ENCODE measurements at places on chromosomes 6 and 20.
A peak's percentile ranks its signal among the peaks of the same experiment; 100 is the strongest.

- DNase-seq: no peak
These were observed 253.3 kb downstream of the ERMARD start for GRCh38 chr6:170004585-170005210.

DNA sequence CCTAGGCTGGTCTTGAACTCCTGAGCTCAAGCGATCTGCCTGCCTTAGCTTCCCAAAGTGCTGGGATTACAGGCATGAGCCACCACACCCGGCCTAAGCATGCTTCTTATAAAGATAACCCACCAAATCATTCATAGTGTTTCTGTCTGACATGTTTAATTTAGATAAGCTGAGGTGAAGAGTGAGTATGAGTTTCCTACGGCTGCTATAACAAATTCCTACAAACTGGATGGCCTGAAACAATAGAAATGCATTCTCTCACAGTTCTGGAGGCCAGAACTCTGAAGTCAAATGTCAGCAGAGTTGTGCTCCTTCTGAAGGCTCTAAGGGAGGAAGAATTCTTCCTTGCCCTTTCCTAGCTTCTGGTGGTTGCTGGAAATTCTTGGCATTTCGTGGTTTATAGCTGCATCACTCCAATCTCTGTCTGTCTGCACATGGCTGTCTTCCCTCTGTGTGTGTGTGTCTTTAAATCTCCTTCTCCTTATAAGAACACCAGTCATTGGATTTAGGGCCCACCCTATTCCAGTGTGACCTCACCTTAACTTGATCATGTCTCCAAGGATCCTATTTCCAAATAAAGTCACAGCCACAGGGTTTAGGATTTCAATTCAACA lies 29.9 kb downstream of the MAPK13 start:
- no peak for DNase-seq

- no peak for DNase-seq
These were observed 118.6 kb upstream of the BCLAF1 start for GRCh38 chr6:136408204-136408603.

GRCh38 chr6:150732765-150733539 lies 132.6 kb upstream of the MTHFD1L start:
- DNase-seq: no peak

GRCh38 chr6:163466839-163467390 lies 52.4 kb downstream of the QKI start:
- no peak for DNase-seq

GRCh38 chr6:10721850-10722569 lies 860 bp upstream of the TMEM14C start:
- no peak for DNase-seq

- no peak for DNase-seq
These were observed 93.6 kb downstream of the KIF16B start for GRCh38 chr20:16479666-16480065.

GRCh38 chr20:45823949-45824835 lies 2.9 kb downstream of the TNNC2 start:
- peak; percentile 42 for DNase-seq

GRCh38 chr6:109093732-109094415 lies 772 bp downstream of the SESN1 start:
- DNase-seq: no peak

- no peak for DNase-seq
These were observed 8.8 kb upstream of the TREML2 start for GRCh38 chr6:41209547-41210320.

DNA sequence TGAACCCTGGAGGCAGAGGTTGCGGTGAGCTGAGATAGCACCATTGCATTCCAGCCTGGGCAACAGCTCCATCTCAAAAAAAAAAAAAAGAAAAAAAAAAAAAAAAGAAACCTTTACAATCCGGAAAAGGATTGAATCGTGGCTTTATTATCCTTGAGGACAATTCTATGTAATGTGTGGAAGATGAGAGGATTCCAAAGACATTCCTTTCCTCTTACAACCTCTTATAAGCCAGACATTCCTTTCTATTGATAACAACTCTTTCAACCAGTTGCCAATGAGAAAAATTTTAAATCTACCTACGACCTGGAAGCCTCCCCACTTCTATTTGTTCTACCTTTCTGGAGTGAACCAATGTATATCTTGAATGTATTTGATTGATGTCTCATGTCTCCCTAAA lies 91.2 kb upstream of the EEF1E1 start:
- no peak for DNase-seq

GRCh38 chr20:24669701-24670100 lies 200.3 kb downstream of the SYNDIG1 start:
- DNase-seq: no peak

DNA sequence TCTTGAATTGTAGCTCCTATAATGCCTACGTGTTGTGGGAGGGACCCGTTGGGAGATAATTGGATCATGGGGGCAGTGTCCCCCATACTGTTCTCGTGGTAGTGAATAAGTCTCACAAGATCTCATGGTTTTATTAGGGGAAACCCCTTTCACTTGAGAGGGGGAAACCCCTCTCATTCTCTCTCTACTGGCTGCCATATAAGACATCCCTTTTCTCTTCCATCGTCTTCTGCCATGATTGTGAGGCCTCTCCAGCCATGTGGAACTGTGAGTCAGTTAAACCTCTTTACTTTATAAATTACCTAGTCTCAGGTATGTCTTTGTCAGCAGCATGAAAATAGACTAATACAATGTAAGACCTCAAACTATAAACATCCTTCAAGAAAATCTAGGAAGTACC lies 23.1 kb downstream of the PAQR8 start:
- DNase-seq: no peak

GRCh38 chr20:7606941-7607340 lies 333.3 kb downstream of the HAO1 start:
- no peak for DNase-seq

DNA sequence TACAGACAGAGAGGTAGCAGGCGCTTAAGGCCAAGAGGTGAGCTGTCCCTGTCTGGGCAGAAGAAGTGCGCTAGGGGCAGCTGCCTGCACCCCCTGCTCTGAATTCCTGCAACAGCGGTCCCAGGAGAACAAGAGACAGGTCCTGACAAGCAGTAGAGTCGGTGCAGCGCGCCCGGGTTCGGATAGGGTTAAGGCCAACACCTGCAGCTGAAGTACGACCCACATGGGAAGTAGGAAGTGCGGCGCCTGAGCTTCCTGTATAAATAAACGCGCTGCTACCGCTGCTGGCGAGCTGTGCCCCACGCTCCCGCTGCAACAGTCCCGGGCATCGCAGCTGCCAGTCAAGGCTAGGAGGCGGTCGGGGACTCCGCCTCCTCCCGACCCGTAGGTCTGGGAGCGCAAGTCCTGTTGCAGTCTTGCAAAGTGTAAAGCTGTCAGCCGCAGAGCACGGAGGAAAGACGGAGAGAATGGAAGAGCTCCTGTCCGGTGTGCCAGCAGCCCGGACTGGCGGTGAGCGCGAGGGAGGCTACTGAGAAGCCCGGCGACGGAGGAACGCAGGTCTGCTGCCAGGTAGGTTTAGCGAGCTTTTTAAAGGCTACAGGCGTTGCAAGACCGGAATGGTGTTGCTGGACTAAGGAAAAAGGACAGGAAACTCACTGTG lies at the start of gene RNF144B:
TSS of gene RNF144B (plus strand) at position 290 of the 661 bp plus-strand sequence. CDS start 12,185 bp downstream, outside the sequence.
- peak; percentile 12 for DNase-seq

- DNase-seq: peak; percentile 45
These were observed 1.0 kb upstream of the SYNCRIP start for GRCh38 chr6:85643537-85644278.

GRCh38 chr6:112233847-112234246 lies 20.5 kb downstream of the LAMA4 start:
- no peak for DNase-seq

- DNase-seq: no peak
These were observed 12.1 kb upstream of the IP6K3 start for GRCh38 chr6:33758815-33759216.

- DNase-seq: no peak
These were observed 28.3 kb upstream of the B3GAT2 start for GRCh38 chr6:70985156-70985555.

DNA sequence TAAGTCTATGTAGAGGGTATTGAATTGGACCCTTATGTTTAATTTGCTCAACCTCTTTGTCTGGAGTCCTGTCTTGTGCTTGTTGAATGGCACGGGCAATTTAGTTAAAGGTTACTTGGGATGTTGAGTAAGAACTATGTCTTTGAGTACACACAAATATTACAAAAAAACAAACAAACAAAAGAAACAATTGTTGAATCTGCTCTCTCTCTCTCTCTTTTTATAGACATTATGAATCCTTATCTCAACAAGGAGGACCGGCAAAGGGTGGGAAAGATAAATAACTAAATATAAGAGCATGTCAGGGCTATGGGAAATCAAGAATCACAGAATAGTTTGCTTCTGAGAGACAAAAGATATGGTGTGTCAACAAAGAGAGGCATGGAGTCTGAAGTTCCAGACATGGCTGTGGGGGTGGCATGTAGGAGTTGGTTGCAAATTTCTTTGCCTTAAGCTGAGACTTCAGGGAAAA lies 608.6 kb downstream of the UTRN start:
- DNase-seq: no peak

- no peak for DNase-seq
These were observed 48.1 kb downstream of the MCUR1 start for GRCh38 chr6:13766201-13766634.

GRCh38 chr6:50935442-50935841 lies 116.8 kb downstream of the TFAP2B start:
- DNase-seq: no peak

DNA sequence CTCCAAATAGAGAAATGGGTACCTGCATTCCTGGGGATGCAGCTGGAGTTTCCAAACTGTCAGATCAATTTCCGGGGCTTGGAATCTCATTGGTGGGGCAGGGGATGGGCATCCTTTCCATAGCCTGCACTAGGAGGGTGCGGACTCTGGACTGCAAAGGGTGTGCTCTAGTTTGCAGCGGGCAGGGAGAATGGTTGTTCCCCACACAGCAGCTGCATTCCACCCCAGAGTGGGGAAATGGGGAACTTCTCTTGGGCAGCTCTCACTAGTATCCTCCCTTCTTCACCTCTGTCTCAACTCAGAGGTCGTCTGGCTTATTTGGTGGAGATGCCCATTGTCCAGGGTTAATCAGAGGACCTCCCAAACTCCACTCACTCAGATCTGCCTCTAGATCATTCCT lies 34.5 kb upstream of the CDKN1A start:
- no peak for DNase-seq

DNA sequence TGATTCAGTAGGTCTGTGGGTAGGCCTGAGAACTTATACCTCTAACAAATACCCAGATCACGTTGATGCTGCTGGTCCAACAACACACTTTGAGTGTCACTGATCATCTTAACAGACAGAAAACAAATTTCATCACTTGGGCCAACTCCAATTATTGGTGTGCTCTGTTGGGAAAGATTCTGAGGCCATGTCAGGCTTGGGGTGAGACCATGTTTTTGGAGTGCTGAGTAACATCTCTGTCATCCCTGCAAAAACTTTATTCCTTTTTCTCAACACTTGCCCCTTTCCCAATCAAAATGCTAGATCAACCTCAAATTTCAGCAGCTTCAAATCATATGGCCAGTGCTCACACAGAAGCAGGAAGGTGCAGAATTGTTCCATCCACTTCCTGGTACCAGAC lies 108.8 kb upstream of the TENT5A start:
- no peak for DNase-seq

DNA sequence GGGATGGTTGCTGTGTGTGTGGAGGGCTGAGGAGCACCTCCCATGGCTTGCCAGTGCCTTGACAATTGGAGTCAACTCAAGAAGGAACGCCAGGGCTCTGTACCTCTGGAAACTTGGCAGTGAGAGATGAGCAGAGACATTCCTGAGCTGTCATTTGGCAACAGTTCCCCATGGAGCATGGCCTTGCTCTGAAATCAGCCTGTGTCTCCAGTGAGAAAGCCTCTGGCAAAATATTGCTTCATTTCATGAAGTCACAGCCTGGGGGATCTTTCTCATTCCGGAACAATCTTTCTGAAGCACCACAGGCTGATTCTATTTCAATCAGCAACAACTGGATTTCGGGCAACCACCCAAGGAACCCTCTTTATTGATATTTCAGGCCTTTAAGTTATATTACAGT lies 52.2 kb upstream of the FNDC1 start:
- no peak for DNase-seq

GRCh38 chr6:925656-926213 lies 232.8 kb upstream of the EXOC2 start:
- DNase-seq: no peak

GRCh38 chr20:53447316-53447715 lies 146.3 kb downstream of the ZNF217 start:
- no peak for DNase-seq

DNA sequence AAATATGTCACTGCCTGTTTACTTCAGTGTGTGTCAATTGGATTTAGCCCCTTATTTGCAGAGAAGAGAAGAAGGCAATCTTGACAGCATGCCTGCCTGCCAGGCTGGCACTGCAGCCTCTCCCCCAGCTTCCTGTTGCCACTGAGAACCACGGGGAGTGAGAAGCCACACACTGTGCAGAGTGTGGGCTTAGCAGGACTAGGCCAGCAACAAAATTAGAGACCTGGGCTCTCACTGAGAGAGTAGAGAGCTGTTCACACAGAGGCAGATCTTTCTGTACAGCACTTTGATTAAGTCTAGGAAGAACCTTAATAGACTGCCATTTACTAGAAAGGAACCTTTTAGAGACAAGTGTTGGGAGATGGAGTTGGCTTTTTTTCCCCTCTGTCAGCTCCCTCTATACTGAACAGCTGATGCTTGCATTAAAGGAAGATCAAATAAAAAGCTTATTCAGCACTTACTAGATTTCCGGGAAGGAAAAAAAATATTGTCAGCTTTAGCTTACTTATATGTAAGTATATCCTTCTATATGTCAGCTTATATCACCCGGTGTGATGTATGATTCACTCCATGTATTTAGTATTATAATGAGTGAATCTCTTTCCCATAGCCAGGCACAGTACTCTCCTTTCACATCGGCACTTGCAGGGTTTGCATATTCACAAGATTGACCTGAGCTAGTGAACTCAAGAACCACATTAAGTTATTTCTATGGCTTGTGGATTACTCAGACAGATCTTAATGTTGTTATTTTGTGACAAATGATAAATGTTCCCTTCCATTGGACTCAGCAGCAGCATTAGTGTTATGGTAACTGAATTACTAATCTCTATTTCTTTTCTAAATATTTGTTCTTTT lies 851.0 kb upstream of the EPHA7 start:
- no peak for DNase-seq

GRCh38 chr20:6767126-6767535 lies 355 bp upstream of the BMP2 start:
- DNase-seq: no peak

DNA sequence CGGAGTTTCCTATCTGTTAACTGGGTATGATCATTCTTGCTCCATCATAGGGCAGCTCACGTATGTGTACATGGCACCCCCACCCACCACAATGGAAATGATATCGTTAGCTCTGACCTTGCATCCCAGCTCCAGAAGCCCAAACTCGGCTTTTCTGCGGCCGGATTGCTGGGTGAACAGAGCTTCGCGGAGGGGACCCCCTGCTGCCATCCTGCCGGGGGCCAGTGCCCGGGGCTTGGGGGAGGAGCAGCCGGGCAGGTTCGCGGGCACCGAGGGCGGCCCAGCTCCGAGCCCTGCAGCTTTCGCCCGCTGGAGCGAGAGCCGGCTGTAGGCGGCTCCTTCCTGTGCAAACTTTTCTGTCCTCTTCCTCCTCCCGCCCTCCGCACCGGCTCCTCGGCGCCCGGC lies 24.9 kb upstream of the FUCA2 start:
- DNase-seq: peak; percentile 29
